ENCODE measurements at places on chromosomes 6 and 20.

- DNase-seq = no peak
Measured at GRCh38 chr6:18473755-18474154, 86.6 kb downstream of the RNF144B start.

DNA sequence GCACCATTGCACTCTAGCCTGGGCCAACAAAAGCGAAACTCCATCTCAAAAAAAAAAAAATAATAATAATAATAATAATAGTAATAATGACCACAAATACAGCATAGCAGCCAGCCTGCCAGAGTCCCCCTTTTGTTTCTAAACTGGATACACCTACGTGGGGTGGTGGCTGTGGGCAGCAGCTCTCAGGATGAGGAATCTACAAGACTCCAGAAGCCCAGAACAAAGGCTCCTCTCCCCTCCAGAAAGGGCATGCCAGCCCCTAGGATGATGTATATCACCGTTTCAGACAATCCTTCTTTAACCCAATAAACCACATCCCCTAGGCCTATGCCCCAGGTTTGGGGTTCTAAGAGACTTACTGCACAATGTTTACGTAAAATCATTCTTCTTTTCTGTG, 155.9 kb downstream of the QRSL1 start:
- no peak for DNase-seq

DNA sequence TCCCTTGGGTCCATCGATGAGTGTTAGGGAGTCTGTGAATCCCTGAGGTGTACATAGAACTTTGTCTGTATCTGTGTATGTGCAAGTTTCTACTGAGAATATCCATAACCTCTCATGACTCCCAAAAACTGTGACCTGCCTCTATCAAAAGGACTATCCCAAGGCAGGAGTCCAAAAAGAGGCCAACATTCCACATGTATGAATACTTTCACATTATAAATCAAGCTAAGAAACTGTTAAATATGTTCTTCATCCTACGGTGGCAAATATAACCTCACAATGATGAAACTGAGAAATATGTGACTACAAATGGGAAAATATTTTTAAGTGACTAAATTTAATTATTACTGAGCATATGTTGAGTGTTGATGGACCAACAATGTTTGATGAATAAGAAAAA, 16.1 kb upstream of the STX11 start:
- DNase-seq = no peak

- DNase-seq = peak; percentile 49
Measured at GRCh38 chr6:144215402-144215931, 65.2 kb downstream of the STX11 start.

- DNase-seq = no peak
Measured at GRCh38 chr20:57670288-57671071, 39.3 kb downstream of the PMEPA1 start.

DNA sequence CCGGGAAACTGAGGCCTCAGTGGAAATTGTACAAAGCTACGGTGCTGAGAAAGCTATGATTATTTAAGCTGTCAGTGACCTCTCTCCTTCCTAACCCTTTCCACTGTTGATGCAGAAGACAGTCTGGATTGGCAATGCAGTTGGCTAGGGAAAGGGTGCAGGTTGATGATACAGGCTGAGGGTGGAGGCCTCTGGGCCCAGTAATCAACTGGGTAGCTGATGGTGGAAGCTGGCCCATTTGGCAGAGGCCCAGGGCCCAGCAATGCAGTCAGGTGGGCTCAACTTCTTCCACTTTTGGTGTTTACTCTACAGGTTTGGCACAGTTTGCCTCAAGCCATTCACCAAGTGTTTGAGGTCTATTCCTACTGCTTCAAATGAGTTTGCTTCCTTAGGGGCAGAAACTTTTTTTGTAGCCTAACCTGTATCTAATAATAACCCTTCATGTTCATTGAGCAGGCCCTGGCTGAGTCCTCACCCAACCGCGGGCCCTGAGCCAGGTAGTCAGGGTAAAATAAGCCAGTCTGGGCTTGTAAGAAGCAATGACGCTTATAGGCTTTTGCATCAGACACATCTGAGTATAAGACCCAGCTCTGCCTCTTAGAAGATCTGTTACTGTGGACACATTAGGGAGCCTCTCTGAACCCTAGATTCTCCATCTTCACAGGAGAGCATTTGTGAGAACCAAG, 12.1 kb downstream of the BCL2L1 start:
- no peak for DNase-seq

DNA sequence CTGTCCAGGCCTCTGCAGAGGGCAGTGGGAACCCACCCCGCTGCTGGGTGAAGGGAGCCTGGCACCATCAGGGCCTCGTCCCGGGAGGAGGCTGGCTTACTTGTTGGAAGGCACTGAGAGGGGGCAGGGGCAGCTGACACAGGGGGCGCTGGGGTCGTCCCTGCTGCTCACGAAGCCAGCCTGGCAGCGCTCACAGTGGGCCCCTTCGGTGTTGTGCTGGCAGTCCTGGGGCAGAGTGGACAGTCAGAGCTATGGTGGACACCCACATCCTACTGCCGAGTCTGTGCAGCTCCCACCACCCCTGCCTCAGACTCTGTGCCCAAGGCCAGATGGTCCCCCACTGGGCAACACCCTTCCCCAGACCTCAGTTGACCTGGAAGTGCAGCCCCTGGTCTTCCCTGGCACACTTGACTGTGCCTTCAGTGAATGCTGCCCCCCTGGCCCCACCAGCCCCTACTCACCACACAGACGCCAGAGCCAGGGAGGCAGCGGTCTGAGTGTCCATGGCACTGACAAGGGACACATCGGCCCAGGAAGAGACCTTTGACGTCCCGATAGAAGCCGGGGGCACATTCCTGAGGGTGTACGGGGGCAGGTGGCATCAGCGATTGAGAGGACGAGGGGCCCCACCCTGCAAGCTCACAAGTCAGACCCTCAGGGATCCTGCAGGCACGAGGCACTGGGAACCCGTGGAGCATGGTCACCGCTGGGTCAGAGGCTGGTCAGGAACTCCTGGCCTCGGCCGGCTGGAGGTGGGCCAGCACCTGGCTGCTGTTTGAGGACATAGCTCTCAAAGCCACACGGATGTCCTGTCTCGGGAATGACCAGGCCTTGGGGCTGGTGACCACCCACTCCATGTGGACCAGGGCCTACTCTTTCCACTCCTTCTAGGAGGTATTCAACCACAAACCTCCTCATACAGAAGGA, 21.4 kb downstream of the ADRM1 start:
- DNase-seq = no peak

GRCh38 chr6:119205911-119206618, 127.6 kb upstream of the FAM184A start:
- no peak for DNase-seq

- DNase-seq = no peak
Measured at GRCh38 chr6:144920391-144920961, 635.3 kb downstream of the UTRN start.

DNA sequence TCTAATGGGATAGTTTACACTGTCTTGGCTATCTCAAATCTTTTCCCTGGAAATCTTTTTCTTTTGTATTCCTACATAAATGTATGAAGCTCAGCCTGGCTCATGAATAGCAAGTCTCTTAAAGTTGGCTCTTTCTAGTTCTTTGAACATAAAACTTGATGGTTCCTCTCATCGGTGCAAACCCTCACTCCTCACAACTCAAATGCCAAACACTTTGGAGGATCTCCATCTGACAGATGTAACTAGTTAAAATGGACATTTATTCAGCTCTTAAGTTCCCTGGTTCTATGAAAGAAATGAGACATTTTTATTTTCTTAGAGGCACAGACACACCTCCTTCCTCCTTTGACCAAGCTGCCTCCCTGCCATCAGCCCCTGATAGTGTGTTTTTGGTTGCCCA, 43.6 kb upstream of the IL17A start:
- DNase-seq = no peak

- no peak for DNase-seq
Measured at GRCh38 chr20:4685923-4686221, 35.8 kb upstream of the PRND start.

- DNase-seq = no peak
Measured at GRCh38 chr6:105667056-105667455, 264.2 kb upstream of the PREP start.

GRCh38 chr6:337805-338368, 45.6 kb downstream of the DUSP22 start:
- peak; percentile 49 for DNase-seq

DNA sequence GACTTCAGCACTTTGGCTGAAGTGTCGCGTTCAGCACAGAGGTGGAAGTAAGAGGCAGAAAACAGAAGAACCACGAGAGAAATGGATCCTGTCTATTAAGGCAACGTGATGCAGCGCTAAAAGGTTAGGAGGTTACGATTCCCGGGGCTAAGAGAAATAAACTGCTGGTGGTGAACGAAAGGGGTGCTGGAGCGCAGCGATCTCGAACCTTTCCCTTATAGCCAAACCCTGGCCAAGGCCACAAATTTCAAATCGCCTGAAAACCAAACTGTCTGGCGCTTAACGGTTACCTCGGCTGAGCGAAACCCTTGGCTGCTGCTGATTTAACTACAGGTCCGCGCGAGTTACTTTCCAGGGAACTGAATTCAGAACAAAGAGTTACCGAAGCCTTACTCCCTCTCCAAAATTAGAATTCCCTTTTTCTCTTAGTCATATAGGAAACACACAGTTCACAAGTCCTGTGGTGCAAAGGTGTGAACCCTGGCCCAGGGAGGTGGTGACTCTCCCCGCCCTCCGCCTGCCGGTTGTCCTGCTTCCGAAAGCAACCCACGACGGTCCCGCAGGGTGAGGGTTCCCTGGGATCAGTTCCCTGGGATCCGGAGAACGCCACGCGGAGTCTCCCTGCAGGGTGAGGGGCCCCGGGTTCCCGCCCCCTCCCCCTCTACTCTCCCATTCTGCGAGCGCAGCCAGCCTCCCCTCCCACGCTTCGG, 1.3 kb upstream of the SLC35D3 start:
- peak; percentile 34 for DNase-seq
